Vein endothelial cell (primary cell): ENCODE measurements at places on chromosomes 16 and 17. TPM values are rescaled to one million over a fixed set of nuclear protein-coding genes. Genes with fewer than 3 reads are reported as not detected.

TNK1 gene
- 0.38 and 0.65 TPM in 2 replicates for total RNA-seq

VPS35 gene
- total RNA-seq: 83.0 and 137 TPM in 2 replicates

DCTPP1 gene
- total RNA-seq: 39.8 and 51.2 TPM in 2 replicates

KRT12 gene
- total RNA-seq: not detected in 2 replicates

BTBD17 gene
- total RNA-seq: not detected in 2 replicates

CD300LF gene
- not detected in 2 replicates for total RNA-seq

ARL5C gene
- total RNA-seq: not detected in 2 replicates

TBC1D3B gene
- 0.86 TPM in 1 of 2 replicates, not detected in the other for total RNA-seq

SDR42E1 gene
- total RNA-seq: 2.6 and 6.2 TPM in 2 replicates

SCIMP gene
- not detected in 2 replicates for total RNA-seq

OR3A2 gene
- total RNA-seq: not detected in 2 replicates

RGS11 gene
- 1.7 and 2.9 TPM in 2 replicates for total RNA-seq

NDEL1 gene
- 57.5 and 62.9 TPM in 2 replicates for total RNA-seq

TP53TG3D gene
- not detected in 2 replicates for total RNA-seq

HAP1 gene
- total RNA-seq: under 0.01 and 0.29 TPM in 2 replicates

ACLY gene
- 255 and 317 TPM in 2 replicates for total RNA-seq

CTRB2 gene
- total RNA-seq: not detected in 2 replicates

KRTAP4-9 gene
- total RNA-seq: not detected in 2 replicates

USP32 gene
- total RNA-seq: 48.7 and 52.4 TPM in 2 replicates

FBXW10 gene
- total RNA-seq: under 0.01 TPM in 1 of 2 replicates, not detected in the other

ZKSCAN2 gene
- total RNA-seq: 8.8 and 8.9 TPM in 2 replicates

TMIGD1 gene
- total RNA-seq: not detected in 2 replicates

TMEM238L gene
- total RNA-seq: not detected in 2 replicates

MYH13 gene
- not detected in 2 replicates for total RNA-seq

TBC1D3G gene
- total RNA-seq: 0.86 TPM in 1 of 2 replicates, not detected in the other

IRX5 gene
- 1.4 and 3.9 TPM in 2 replicates for total RNA-seq

GP2 gene
- not detected in 2 replicates for total RNA-seq

KRT25 gene
- total RNA-seq: not detected in 2 replicates

DOC2B gene
- 1.6 and 3.3 TPM in 2 replicates for total RNA-seq

FNDC8 gene
- total RNA-seq: not detected in 2 replicates

KRT28 gene
- total RNA-seq: not detected in 2 replicates
